ENCODE measurements at places on chromosomes 6 and 20.
A peak's percentile ranks its signal among the peaks of the same experiment; 100 is the strongest.

DNA sequence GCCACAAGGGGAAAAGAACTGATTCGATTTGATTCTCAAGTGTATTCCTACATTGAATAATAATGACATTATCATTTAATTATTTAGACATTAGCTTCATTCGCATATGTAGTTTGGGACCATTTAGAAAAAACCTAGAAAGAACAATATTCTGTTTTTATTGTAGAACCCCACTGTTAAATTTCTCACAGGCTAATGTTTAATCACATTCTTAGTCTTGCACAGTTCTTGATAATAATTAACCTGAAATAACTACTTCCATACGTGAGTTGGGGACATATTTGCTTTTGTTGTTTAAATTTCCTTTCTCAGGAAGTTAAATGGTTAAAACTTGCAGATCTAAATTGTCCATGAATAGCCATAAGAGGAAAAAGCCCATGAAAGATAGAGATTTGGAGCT lies 275.2 kb downstream of the TFAP2B start:
- no peak for DNase-seq

DNA sequence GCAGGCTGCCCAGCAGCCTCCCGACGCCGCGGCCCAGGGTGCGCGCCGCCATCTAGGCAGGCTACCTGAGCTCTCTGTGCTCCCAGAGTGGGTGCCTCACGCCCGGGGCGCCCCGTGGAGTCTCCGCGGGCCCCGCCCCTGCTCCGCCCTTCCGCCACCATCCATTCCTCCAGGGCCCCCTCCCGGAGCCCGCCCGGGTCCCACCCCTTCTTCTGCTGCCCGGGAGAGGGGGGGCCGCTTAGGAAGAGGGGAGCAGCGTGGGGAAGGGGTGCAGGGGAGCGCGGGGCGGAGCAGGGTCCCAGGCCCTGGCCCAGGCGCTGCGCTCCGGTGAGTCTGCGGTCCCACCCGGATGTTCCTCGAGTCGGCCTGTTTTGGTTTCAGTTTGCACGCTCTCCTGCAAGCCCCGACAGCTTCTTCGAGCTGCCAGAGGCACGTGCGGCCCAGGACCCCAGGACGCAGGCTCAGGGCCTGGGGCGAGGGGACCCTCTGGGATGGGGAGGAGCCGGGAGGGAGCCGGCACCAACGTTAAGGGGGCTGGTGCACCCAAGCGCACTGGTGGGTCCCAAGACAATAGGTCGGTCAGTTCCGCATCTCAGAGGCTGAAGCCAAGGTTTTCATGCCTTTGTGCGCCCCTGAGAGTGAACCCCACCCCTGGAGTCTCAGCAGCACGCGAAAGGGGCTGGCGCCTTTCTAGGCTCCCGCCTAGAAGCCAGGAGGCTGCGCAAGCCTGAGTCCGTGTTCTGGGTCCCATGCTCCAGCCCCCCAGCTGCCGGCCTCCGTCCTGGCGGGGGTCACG lies at the start of gene ACSS1:
TSS of gene ACSS1 (minus strand) at position 89 of the 796 bp plus-strand sequence. CDS start at position 52, 37 bp downstream.
- DNase-seq: peak; percentile 55

DNA sequence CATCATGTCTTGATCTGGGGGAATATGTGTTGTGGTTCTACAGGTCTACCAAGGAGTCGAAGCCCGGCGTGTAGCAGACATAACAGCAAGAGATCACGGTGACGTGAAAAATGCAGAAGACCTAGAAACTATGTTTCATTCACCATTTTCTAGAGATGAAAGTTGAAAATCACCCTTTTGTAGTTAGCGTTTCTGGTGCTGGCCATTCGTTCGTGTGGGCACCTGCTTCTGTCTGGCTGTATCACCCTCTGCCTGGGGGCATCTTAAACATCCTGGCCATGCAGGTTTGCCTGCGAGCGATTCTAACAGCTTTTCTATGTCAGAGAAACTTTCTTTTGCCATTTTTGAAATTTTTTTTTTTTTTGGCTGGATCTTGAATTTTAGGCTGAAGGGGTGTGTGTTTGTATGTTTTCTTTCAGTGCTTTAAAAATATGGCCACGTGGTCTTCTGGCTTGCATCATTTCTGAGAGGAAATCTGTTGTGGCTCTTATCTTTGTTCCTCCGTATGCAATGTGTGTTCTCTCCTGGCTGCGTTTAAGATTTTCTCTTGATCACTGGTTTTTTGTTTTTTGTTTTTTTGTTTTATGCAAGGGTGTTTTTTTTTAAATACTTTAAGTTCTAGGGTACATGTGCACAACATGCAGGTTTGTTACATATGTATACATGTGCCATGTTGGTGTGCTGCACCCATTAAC lies 226.7 kb downstream of the CDH4 start:
- DNase-seq: no peak

GRCh38 chr6:100678027-100678426 lies 203.1 kb downstream of the ASCC3 start:
- no peak for DNase-seq

DNA sequence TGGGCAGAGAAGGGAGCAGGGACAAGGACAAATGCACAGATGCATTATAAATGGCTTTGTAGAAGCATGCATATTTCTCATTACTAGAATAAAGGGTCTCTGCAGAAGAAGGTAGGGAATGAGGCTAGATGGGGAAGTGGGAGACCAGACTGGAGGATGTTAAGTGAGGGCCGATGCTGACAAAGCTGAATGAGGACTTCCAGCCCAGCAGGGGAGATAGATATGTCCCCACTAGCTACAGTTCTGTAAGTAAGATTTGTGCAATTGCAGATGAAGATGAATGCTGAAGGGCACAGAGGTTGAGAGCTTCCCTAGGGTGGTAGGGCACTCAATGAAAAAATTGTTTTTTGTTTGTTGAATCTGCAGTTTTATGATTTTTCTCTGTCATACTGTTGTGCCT lies 16.9 kb downstream of the ADGRG6 start:
- DNase-seq: no peak

DNA sequence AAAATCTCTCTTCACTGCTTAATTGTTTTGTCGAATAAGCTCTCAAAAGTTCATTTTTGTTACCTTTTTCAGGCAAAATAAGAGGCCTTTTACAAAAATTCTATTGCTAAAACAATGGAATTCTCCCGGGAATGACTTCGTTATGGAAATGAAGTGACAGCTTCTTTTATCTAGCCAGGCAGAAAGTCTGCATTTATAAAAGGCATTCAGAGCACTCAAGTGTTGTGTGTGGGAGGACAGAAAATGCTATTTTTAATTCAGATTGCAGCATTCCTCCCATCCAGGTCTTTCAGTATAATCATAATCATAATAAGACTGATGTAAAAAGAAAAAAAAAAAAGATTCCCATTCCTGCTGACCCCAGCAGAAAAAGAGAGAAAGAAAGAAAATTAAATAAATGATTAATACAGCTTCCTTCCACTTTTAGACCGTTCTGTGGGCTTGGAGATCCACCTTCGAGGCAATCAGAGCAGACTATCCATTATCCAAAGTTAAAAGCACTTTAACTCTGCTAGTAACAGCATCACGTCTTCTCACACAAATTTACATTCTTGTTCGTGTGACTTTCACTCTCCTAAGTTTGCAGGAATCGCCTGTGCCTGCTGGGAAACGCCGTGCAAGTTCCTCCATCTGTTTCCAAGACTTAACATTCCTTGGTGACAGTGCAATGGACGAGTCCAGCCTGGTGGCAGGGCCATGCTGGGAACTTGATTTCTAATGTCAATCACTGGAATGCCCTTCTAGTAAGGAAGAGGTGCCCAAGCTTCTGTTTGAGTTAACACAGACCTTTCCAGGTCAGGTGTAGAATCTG lies 258.8 kb downstream of the GMPR start:
- no peak for DNase-seq

DNA sequence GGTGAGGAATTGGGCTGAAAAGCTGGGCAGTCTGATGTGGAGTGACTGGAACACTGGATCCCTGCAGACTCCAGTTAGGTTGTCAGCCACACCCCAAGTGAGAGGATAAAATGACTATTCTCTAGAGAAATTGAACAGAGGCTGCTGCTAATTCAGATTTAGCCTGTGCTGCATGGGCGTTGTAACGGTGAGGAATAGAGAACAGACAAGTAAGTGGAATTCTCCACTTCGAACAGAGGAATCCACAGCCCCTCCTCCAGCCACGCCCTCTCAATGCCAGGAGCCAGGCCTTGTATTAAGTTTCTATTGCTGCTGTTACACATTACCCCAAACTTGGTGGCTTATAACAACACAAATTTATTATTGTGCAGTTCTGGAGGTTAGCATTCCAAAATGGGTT lies 109.3 kb downstream of the CFAP61 start:
- no peak for DNase-seq

DNA sequence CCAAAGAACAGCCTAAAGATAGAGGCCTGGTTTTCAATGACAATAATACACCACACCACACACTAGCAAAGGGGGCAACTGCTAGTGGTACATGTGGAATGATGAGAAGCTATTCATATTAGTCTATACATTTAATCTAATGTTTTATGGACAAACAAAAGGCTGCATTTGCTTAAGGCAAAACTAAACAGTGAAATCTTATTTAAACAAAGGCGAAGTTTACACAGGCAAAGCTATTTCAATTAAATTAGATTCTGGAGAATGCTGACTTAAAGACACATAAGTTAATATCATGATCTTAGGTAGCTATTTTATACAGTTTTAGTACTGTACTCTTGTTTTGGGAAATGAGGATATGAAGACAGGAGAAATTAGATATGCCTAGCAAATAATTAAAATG lies 53.9 kb upstream of the SIM1 start:
- DNase-seq: no peak
